ENCODE measurements at places on chromosomes 7 and 10. TPM values are rescaled to one million over a fixed set of nuclear protein-coding genes. Genes with fewer than 3 reads are reported as not detected.

Gene LEP
- not detected for total RNA-seq

Gene CCL24
- not detected for total RNA-seq

Gene PLXNA4
- 1.0 TPM for total RNA-seq

DNA sequence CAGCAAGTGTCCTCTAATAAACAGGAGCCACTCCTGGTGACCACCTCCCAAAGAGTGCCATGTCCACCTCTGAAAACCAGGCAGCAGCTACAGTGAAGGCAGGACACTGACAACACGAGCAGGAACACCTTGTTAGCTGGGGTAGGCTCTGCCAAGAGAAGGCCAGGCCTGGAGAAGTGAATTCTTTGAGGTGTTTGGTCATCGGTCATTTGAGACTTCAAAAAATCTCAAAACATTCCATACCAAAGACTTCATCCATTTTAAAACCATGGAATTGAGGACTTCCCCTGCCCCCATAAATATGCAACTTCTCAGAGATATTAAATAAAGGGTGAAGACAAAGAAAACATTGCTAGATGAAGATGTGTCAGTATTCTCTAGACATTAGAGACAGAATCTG lies 28.4 kb upstream of the OPALIN start:
- DNase-seq: no peak

GRCh38 chr10:56867236-56867635 lies 506.2 kb upstream of the ZWINT start:
- DNase-seq: no peak

DNA sequence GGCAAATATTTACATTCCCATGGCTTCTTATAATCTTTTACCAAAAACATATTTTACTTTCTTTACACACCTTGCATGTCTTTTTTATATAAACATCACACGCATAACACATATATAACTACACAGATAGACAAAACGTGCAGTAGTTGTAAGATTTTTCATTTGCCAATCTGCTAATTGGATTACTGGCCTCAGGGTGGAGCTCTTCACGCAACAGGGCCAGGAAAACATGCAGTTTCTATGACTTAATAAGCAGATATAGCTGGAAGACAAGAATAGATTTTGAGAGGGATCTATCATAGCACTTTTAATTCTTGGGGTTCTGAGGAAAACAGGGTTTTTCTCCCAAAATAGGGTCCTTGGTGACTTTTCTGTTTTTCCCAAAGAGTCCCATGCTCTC lies 12.7 kb downstream of the ACADSB start:
- DNase-seq: no peak

DNA sequence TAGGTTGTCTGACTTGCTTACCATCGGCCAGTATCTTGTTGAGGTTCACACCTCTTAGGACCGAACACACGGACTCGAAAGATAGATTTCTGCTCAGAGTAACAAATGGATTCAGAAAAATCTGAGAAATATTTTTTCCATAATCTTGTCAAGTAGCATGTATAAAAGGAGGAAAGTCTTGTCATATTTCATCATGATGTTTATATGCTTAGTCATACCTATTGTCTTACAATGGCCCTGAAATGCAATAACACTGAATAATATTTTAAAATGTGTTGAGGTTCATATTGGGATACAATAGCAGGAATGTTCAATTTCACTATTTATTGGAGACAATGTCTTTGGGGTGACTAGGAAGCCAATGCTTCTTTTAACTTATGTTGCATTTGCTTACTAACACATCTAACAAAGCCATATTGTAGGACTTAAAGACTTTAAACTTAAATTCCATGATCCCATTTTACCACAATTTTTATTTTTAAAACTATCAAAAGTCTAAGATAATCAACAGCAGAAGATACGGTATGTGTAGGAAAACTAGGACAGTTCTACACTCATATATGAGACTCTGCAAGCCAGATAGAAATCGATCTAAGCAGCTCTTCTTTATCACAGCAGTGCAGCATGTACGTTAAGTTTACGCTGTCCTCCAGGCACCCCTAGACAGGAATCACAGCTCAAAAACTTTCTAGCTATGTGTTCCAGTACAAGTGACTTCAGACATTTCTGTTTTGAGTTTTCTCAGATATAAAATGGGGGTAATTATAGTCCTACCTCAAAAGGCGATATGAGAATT lies 135.7 kb upstream of the CAV2 start:
- DNase-seq: no peak
